ENCODE measurements at places on chromosomes 1 and 21. TPM values are rescaled to one million over a fixed set of nuclear protein-coding genes. Genes with fewer than 3 reads are reported as not detected.

TNFAIP8L2 gene
- not detected for total RNA-seq

PIK3R3 gene
- total RNA-seq = 16.7 TPM

FAM229A gene
- 0.34 TPM for total RNA-seq

SYT14 gene
- 0.14 TPM for total RNA-seq

HRNR gene
- total RNA-seq = under 0.01 TPM

NFASC gene
- total RNA-seq = 0.34 TPM
